Stimulated activated CD4-positive, alpha-beta T cell treated with anti-CD3 and anti-CD28 coated beads, Interleukin-15, amount 100 ng/mL, for 24 hours (primary cell): ENCODE measurements at places on chromosomes 4 and X.
A peak's percentile ranks its signal among the peaks of the same experiment; 100 is the strongest.

- no peak for DNase-seq
Observed at GRCh38 chr4:171007618-171008390, 805.4 kb upstream of the GALNTL6 start.

DNA sequence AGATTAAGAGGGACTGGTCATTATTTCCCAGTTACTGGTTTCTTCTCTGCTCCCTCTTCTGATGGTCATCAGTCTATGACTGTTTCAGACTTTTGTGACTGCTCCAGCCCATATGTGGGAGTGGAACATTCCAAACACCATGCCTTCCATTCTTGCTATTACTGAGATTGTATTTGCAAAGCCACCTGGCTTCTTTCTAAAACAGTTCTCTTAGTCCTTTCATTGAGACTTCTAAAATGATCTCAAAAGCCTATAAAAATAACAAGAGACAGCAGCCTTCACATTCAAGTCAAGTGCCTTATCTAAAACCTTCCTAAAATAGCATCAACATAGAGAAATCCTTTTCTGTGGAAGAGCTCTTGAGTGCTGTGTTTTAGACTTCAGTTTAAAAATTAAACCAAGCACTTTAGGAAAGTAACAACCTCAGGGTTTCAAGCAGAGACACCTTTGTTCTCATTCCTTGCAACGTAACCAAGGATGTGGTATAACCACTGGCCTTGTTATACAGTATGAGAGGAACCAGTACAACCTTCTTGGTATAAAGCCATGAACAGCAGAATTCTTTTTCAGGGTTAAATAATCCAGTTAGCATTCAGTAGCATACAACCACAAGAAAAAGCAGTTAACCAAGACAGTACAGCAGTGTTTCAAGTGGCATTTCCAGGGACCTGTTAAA, 97.1 kb downstream of the NFKB1 start:
- no peak for DNase-seq

- DNase-seq = no peak
Observed at GRCh38 chr4:158410272-158410671, 111.4 kb upstream of the RXFP1 start.

GRCh38 chr4:17385403-17385802, 126.5 kb downstream of the QDPR start:
- DNase-seq = peak; percentile 1

GRCh38 chr4:123588631-123589241, 192.1 kb downstream of the SPRY1 start:
- DNase-seq = no peak

- no peak for DNase-seq
Observed at GRCh38 chr4:5964030-5964429, 54.2 kb downstream of the C4orf50 start.

- no peak for DNase-seq
Observed at GRCh38 chrX:133440081-133440796, 24.9 kb upstream of the GPC4 start.

- DNase-seq = no peak
Observed at GRCh38 chr4:24121395-24122175, 231.7 kb upstream of the PPARGC1A start.

DNA sequence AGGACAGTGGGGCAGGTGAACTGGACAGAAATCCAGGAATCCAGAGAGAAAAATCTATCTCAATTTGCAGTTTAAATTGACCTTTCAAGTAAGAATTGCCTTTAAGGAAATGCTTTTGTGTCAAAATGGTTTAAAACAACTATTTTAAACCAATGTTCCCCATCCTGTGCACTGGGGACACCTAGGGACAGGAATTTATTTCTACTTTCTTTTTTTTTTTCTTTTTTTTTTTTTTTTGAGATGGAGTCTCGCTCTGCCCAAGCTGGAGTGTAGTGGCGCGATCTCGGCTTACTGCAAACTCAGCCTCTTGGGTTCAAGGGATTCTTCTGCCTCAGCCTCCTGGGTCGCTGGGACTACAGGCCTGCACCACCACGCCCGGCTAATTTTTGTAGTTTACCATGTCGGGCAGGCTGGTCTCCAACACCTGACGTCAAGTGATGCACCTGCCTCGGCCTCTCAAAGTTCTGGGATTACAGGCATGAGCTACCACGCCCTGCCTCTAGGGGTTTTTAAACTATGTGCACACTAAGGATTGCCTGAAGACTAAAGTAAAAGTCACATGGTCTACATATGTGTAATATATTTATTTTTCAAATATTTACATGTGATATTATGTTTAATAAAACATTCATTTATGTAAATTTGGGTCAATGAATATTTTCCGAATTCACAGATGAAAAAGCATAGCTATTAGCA, 1213.4 kb downstream of the STIM2 start:
- no peak for DNase-seq

- DNase-seq = no peak
Observed at GRCh38 chrX:35842674-35843073, 44.5 kb downstream of the MAGEB16 start.

- DNase-seq = peak; percentile 40
Observed at GRCh38 chrX:119870626-119871131, 854 bp downstream of the RNF113A start.

GRCh38 chrX:52574416-52575275, 57.8 kb upstream of the XAGE1B start:
- DNase-seq = peak; percentile 38

- DNase-seq = no peak
Observed at GRCh38 chr4:3809451-3810110, 43.4 kb downstream of the ADRA2C start.

GRCh38 chr4:126271292-126271691, 956.5 kb downstream of the FAT4 start:
- DNase-seq = no peak

DNA sequence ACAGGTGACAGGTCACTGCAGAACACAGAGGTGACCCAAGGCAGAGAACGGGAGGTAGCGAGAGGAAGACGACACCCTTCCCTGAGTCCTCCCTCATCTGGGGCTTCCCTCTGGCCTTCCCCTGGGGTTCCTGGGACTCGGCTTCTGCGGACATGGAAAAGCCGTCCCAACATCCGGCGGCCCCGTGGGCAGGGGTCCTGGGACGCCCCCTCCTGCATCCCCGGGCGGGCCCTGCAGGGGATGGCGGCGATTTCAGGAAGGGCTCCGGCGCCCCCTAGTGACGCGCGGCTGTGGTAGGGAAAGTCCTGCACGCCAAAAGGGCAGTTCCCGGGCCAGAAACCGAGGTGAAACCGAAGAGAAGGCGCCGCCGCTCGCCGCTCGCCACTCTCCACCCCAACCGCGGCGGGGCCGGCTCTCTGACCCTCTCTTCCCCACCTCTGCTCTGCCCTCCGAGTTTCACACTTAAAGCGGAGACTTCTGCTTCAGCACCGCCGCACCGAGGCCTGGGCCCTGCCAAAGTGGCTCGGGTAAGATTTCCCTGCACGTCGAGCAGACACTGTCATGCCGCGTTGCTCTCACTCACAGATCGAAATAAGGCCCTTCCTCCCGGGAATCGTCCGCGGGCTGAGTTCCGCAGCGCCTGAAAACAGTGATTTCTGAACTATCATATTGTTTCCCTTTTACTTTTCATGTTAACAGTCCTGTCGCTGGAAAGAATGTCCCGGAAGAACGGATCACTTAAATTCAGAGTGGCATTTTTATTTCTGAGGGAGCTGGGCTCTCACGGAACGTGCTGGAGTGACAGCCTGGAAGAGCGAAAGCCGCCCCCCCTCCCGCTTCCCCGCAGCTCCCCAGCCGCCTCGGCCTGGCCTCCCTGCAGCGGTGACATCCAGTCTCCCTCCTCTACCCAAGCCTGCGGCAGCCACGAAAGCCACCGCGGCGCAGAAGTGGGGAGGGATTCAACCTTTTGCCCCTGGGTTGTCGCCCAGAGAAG, 110.6 kb downstream of the DCTD start:
- peak; percentile 79 for DNase-seq

GRCh38 chr4:105196523-105197145, 50.0 kb downstream of the TET2 start:
- no peak for DNase-seq

- DNase-seq = no peak
Observed at GRCh38 chr4:53371049-53371448, 5.2 kb upstream of the SCFD2 start.

- no peak for DNase-seq
Observed at GRCh38 chrX:52585892-52586291, 68.8 kb downstream of the SSX7 start.

DNA sequence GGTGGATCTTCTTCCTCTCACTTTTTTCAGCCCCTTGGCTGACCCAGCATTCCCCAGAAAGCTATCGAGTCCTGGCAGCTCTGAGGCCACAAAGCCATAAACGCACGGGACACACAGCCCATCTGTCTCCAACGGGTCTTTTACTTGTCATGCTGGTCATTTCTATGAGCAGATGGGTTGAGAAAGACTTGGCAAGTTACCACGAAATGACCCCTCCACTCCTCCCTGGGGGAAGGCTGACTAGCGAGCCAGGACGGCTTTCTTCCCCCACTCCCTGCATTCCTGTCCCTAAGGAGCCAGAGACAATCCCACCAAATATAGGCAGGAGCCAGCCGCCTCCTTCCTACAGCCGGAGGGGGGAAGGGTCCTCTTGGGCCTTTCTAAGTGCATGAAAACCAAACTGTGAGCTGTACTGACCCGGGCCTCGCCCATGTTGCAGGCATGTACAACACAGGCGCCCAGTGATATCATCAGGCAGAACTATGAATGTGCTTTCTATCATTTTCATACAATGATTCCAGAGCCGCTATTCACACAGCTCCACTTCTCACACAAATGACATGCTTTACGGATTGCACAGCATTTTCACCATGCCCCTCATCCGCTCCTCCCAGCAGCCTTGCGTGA, 28.6 kb downstream of the AFAP1 start:
- DNase-seq = no peak

- no peak for DNase-seq
Observed at GRCh38 chr4:109810552-109811387, 4.8 kb upstream of the GAR1 start.

DNA sequence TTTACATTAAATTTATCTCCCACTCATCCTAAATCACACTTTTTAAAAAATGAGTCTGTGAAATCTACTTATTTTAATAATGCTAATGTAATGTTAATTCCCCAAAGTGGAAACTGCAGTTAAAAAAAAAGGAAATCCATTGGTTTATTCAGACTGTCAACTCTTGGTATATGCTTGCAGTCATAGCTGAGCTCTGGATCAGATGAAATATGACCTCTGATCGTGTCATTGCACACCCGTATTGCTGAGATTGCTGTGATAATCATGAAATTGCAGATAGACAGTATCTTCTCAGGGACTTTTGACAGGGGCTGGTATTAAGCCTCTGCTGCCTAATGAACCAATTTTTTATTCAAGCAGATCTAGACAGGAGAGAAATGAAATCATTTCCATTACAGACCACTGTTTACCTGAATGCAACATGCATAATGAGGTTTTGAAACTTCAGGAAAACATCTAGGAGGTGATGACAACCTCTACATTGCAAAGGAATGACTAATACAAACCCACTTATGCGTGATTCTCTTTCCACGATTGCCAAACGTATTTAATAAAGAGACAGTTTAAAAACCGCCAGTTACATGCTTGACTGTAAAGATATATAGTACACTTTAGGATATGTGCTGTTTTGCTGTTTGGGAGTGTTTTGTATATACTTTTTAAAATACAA, 138.3 kb upstream of the PUDP start:
- no peak for DNase-seq

DNA sequence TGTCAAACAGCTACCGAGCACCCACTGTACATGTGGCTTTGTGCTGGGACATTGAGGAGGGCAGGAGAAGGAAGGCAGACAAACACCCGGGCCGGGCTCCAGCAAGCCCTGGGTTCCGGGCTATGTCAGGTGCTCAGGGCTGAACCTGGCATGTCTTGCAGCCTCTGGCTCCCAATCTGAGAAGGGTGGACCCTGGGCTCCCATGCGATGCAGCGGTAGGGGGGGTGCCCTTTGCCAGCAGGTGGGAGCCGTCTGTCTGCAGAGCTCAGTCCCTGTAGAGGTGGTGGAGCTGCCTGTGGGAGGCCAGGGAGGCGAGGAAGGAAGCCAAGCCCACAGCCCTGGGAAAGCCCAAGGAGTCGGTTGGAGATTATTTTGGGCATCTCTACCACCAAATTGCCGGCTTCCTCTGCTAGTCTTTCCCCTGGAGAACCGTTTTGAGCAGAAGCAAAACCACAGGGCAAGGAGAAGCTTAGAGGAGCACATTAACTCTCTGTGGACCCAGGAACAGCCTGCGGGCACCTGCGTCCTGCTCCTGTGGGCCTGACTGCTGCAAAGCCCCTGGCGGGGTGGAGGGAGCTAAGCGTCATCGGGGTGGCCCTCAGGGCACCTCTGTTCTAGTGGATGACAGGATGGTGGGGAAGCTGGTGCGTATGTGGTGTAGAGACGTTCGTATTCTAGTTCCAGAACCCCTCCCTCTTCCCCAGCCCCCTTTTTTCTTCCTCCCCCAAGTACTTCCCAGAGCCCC, 10.3 kb downstream of the CPZ start:
- DNase-seq = no peak
